ENCODE measurements at places on chromosomes 16 and 17. TPM values are rescaled to one million over a fixed set of nuclear protein-coding genes. Genes with fewer than 3 reads are reported as not detected.

DNA sequence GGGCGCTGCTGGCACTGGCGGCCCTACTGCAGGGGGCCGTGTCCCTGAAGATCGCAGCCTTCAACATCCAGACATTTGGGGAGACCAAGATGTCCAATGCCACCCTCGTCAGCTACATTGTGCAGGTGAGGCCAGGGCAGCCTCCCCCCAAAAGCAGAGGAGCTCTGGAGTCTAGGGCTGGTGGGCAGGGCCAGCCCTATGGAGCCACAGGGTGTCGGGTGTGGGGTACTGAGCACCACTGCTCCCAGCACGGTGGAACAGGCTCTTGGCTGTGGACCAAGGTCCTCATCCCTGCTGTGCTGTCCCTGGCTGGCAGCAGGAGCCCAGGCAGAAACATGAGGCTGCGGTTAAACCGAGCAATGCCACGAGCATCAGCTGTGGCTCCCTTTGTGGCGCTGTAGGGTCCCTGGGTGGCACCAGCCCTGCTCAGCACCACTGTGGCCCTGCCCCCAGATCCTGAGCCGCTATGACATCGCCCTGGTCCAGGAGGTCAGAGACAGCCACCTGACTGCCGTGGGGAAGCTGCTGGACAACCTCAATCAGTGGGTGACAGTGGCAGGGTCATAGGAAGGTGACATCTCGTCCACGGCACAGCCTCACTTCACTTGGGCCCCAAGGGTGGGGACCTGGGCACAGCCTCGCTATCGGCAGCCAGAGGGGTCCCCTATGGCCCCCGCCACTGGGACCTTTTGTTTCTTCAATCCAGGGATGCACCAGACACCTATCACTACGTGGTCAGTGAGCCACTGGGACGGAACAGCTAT is 1.1 kb downstream of the DNASE1 start:
- no peak for DNase-seq
- H3K27ac ChIP-seq: no peak overlapping the region
- peaks cover 12% of the 10 kb centered on the region for H3K4me1 ChIP-seq
- no peak overlapping the region for H3K4me3 ChIP-seq
- no peaks in the 10 kb centered on the region for H3K27me3 ChIP-seq

- no peaks in the 10 kb centered on the region for H3K36me3 ChIP-seq
- no peaks in the 10 kb centered on the region for H3K27me3 ChIP-seq
Observed at GRCh38 chr17:55895112-55895759, 144.4 kb downstream of the PCTP start.

DNA sequence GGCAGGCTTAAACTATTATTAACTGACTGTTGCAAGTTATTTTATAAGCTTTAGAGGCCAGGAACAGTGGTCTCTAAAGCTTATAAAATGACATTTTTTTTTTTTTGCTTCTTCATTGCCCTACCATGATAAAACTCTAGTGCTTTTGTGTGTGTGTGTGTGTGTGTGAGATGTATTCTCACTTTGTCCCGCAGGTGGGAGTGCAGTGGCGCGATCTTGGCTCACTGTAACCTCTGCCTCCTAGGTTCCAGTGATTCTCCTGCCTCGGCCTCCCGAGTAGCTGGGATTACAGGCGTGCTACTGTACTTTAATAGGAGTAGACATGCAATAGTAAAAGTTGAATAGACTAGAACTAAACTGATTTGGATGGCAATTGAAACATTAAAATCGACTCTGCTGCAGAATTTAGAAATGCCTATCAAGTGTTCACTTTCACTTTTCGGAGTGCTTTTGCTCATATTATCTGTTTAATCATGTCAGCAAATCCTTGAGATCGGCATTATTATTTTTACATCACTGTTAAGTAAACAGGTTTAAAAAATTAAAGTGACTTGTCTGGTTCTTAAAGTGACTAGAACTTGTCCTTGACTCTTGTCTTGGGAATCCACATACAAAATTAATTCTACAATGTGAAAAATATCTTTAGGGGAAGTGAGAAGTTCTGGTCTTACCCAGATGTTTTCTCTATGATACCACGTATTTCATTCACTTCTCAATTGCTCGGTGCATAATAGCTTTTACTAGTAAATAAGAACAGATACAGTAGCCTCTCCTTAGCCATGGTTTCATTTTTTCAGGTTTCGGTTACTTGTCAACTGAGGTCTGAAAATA is 8.4 kb upstream of the PCTP start:
- DNase-seq: no peak
- H3K27ac ChIP-seq: no peak overlapping the region
- H3K4me1 ChIP-seq: no peaks in the 10 kb centered on the region
- no peak overlapping the region for H3K4me3 ChIP-seq
- H3K36me3 ChIP-seq: no peaks in the 10 kb centered on the region

DNA sequence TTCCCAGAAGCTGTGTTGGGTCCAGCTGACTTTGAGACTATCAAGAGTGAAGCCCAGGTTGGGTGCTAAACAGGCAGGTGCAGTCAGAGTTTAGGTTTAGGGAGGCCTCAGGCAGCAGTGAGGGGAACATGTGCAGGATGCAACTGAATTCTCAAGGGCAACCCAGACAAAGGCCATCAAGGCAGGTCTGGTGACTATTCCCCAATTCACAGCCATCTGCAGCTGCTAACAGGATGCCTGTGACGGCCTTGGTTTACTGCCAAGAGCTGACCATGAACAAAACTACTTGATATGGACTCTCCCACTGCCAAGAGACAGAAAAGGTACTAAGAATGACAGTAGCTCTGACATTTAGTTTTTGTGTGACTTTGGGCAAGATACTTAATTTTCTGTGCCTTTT is 45.2 kb upstream of the BCAR1 start:
- H3K4me3 ChIP-seq: no peak overlapping the region
- H3K27me3 ChIP-seq: no peaks in the 10 kb centered on the region
- DNase-seq: no peak
- peaks cover 21% of the 10 kb centered on the region for H3K36me3 ChIP-seq
- no peak overlapping the region for H3K27ac ChIP-seq

DNA sequence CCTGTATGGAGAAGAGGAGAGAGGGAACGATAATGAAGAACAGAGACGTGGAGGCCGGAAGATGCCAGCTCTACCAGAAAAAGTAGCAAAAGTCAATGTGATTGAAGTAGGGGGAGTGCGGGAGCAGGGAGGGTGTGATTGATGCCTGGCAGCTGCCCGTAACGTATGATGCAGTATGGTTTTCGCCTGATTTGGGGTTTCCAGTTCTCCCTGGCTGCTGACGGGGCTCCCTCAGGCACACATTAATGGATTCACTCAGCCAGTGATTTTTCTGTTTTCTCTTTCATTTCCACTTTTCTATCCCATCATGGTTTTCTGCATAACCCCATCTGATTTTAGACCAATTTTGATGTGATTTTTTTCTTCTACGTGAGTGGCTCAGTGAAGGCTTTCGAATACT is 62.1 kb downstream of the PRKCA start:
- H3K27me3 ChIP-seq: no peaks in the 10 kb centered on the region
- no peak overlapping the region for H3K4me3 ChIP-seq

- H3K4me3 ChIP-seq: no peak overlapping the region
- H3K36me3 ChIP-seq: no peaks in the 10 kb centered on the region
- DNase-seq: no peak
- no peak overlapping the region for H3K27ac ChIP-seq
Observed at GRCh38 chr16:10501016-10501607, 79.3 kb downstream of the EMP2 start.

- H3K36me3 ChIP-seq: no peaks in the 10 kb centered on the region
- H3K27ac ChIP-seq: peak overlapping the region; percentile 65
- H3K4me1 ChIP-seq: peaks cover 9% of the 10 kb centered on the region
- H3K27me3 ChIP-seq: no peaks in the 10 kb centered on the region
- no peak overlapping the region for H3K4me3 ChIP-seq
Observed at GRCh38 chr17:65627108-65627507, 65.7 kb upstream of the AXIN2 start.

GRCh38 chr16:67036323-67036741 is 7.4 kb downstream of the CBFB start:
- DNase-seq: no peak
- H3K4me1 ChIP-seq: peaks cover under 1% of the 10 kb centered on the region
- H3K27me3 ChIP-seq: no peaks in the 10 kb centered on the region
- H3K27ac ChIP-seq: no peak overlapping the region
- no peak overlapping the region for H3K4me3 ChIP-seq

DNA sequence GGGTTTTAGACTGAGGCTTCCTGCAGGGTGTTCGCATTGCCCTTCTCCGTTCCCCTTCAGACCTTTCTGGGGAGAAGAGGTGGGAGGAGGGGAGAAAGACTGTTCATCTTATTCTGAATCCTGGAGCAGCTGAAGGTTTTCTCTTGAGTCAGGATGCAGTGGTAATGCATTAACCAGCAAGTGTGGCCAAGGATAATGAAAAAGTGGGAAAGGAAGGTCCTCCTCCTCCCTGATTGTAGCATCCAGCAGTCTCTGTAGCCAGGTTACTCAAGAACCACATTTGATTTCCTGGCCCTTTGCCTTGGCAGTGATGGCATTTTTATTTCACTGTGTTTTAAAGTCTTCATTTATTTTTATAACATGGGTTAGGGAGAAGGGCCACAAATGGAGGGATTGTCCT is 59.1 kb downstream of the CYLD start:
- H3K4me1 ChIP-seq: no peaks in the 10 kb centered on the region
- no peak overlapping the region for H3K27ac ChIP-seq
- H3K4me3 ChIP-seq: no peak overlapping the region
- no peaks in the 10 kb centered on the region for H3K27me3 ChIP-seq

GRCh38 chr16:2833776-2834175 is 3.7 kb downstream of the ZG16B start:
- H3K4me1 ChIP-seq: no peaks in the 10 kb centered on the region
- peaks cover 16% of the 10 kb centered on the region for H3K27me3 ChIP-seq
- H3K4me3 ChIP-seq: no peak overlapping the region
- H3K36me3 ChIP-seq: no peaks in the 10 kb centered on the region
- H3K27ac ChIP-seq: no peak overlapping the region
- no peak for DNase-seq

DNA sequence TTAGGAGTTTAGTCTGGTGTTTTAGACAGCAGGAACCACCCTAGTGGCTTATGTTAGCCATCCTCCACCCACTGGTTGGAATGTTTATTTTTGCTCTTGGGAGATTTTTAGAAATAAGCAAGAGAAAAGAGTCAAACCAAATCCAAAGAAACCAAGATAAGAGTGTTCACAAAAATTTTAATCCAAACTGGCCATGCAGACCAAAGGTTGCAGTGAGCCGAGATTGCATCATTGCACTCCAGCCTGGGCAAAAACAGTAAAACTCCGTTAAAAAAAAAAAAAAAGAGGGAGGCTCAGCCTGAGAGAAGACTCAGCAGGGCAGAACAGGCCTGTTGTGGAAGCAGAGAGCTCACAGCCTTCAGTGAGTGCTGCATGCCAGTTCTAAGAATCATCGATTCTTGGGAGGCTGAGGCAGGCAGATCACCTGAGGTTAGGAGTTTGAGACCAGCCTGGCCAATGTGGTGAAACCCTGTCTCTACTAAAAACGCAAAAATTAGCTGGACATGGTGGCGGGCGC is 12.2 kb upstream of the C16orf54 start:
- H3K4me1 ChIP-seq: peaks cover 37% of the 10 kb centered on the region
- H3K36me3 ChIP-seq: no peaks in the 10 kb centered on the region
- H3K27ac ChIP-seq: no peak overlapping the region
- DNase-seq: no peak

DNA sequence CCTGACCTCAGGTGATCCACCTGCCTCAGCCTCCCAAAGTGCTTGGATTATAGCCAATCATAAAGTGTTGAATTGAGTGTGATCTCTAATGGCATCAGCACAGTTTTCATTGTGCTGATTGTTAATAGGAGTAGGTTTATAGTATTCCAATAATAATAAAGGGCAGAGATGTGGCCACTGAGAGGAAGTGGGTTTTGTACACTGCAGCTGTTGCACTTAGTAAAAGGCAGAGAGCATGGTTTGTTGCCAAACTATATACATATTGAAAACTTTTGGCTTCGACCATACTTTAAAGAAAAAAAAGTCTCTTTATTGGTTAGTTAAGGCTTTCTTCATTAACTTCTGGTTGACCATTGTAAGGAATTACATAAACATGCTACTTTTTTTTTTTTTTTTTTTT is 185.9 kb downstream of the CDK5R1 start:
- H3K27me3 ChIP-seq: no peaks in the 10 kb centered on the region
- H3K4me3 ChIP-seq: no peak overlapping the region
- H3K27ac ChIP-seq: no peak overlapping the region
- H3K4me1 ChIP-seq: no peaks in the 10 kb centered on the region
- no peak for DNase-seq

- DNase-seq: no peak
- no peak overlapping the region for H3K27ac ChIP-seq
- no peaks in the 10 kb centered on the region for H3K27me3 ChIP-seq
- no peaks in the 10 kb centered on the region for H3K4me1 ChIP-seq
- H3K4me3 ChIP-seq: no peak overlapping the region
Observed at GRCh38 chr16:72536723-72537435, 364.9 kb upstream of the PMFBP1 start.

- H3K4me3 ChIP-seq: no peak overlapping the region
- peaks cover 27% of the 10 kb centered on the region for H3K4me1 ChIP-seq
- DNase-seq: no peak
- peaks cover 22% of the 10 kb centered on the region for H3K36me3 ChIP-seq
- no peak overlapping the region for H3K27ac ChIP-seq
Observed at GRCh38 chr16:75644240-75645012, 3.0 kb downstream of the KARS1 start.

GRCh38 chr16:49661465-49662187 is 194.3 kb downstream of the ZNF423 start:
- no peaks in the 10 kb centered on the region for H3K36me3 ChIP-seq
- H3K4me3 ChIP-seq: no peak overlapping the region
- H3K27ac ChIP-seq: no peak overlapping the region
- no peak for DNase-seq
- H3K27me3 ChIP-seq: no peaks in the 10 kb centered on the region

GRCh38 chr17:38605411-38605840 is 326 bp downstream of the SRCIN1 start:
- peak overlapping the region; percentile 18 for H3K27ac ChIP-seq
- DNase-seq: no peak
- peaks cover 29% of the 10 kb centered on the region for H3K4me1 ChIP-seq
- no peaks in the 10 kb centered on the region for H3K36me3 ChIP-seq

GRCh38 chr17:61794792-61795191 is 68.5 kb downstream of the BRIP1 start:
- no peaks in the 10 kb centered on the region for H3K36me3 ChIP-seq
- no peak overlapping the region for H3K4me3 ChIP-seq
- no peak for DNase-seq
- no peaks in the 10 kb centered on the region for H3K4me1 ChIP-seq

GRCh38 chr17:81993729-81994592 is 16.5 kb downstream of the ASPSCR1 start:
- no peaks in the 10 kb centered on the region for H3K27me3 ChIP-seq
- no peak for DNase-seq
- no peak overlapping the region for H3K4me3 ChIP-seq
- H3K4me1 ChIP-seq: peaks cover 14% of the 10 kb centered on the region
- no peaks in the 10 kb centered on the region for H3K36me3 ChIP-seq

GRCh38 chr17:13306310-13306962 is 288.6 kb upstream of the ELAC2 start:
- DNase-seq: no peak
- H3K27ac ChIP-seq: no peak overlapping the region
- H3K4me3 ChIP-seq: no peak overlapping the region
- H3K4me1 ChIP-seq: no peaks in the 10 kb centered on the region
- H3K36me3 ChIP-seq: no peaks in the 10 kb centered on the region
- no peaks in the 10 kb centered on the region for H3K27me3 ChIP-seq

Gene SLC6A2
- 0.32 TPM for total RNA-seq

Gene TAC4
- total RNA-seq: not detected

Gene HS3ST4
- not detected for total RNA-seq

Gene NPTX1
- total RNA-seq: 6.6 TPM

Gene UNC13D
- 48.3 TPM for total RNA-seq

Gene KCNJ18
- total RNA-seq: not detected

Gene AOC2
- total RNA-seq: 6.0 TPM

Gene KRT23
- total RNA-seq: 1.1 TPM

Gene KRTAP4-1
- total RNA-seq: not detected

Gene KCNJ12
- total RNA-seq: 2.2 TPM
